ELR (cell line): ENCODE measurements at places on chromosomes 12 and 14.

- DNase-seq = no peak
Measured at GRCh38 chr12:103455020-103455763, 40.6 kb downstream of the C12orf42 start.

DNA sequence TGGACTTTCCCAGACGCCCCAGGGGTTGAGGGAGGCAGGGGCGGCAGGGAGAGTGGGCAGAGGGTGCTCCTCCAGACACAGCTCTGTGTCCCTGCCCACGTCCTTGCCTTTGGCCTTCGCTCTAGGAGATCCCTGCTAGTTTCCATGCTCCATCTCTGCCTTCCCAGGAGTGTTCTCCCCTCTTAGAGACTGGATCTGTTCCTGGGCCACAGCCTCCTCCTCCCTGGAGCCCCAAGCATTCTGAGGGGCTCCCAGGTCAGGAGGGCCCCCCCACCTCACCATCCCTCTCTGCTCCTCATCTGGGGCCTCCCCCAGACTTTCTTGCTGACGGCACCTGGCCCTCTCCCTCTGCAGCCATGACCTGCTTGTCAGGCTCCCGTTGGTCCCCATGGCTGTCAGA is 216.0 kb upstream of the FKBP4 start:
- DNase-seq = no peak

- DNase-seq = no peak
Measured at GRCh38 chr12:63445224-63445880, 222.9 kb downstream of the DPY19L2 start.

DNA sequence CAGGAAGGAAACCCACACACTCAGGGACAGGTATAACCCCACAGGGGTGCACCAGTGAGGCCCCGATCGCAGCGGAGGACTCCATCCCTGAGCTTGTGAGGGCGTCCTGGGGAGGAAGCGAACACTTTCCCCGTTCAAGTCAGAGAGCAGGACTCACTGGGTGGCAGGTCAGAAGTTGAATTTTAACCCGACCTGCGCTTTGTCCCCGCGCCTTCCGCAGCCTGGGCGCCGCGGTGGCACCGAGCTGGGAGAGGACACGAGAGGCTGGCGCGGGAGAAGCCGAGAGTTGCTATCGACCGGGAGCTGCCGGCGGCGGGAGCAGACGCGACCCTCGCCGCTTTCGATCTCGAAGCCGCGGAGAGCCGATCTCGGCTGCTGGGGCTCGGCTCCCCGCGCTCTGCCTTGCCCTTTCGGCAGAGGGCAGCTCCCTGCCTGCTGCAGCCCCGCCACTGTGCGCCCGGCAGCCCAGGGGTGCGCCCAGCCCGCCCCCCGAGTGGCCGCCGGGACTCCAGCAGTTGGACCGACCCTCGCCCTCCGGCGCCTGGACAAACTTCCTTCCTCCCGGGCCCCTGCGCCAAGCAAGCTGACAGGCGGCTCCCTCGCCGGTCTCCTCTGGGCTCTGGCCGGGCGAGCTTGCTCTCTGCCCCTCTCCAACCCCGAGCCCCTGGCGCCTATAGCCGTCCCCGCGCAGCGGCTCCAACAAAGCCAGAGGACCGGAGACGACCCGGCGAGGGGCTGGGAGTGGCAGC is 918 bp downstream of the LIN7A start:
- DNase-seq = peak; percentile 33
